ENCODE measurements at places on chromosomes 1 and 21.

DNA sequence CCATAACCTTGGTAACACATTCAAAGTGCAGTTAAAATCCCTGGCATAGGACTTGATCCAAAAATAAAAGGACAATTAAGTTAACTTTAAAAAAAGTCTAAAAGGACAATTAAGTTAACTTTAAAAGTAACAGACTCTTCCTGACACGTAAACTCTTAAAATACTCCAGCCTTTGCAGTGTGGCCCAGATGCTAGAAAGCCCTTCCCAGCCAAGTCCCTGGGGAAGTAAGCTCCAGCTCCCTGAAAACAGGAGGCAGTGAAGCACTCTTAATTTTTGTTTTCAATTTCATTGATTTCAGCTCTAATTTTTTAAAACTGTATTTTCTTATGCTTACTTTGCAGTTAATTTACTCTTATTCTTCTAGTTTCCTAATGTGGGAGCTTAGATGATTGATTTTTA, 5.1 kb upstream of the AIM2 start:
- DNase-seq = no peak

DNA sequence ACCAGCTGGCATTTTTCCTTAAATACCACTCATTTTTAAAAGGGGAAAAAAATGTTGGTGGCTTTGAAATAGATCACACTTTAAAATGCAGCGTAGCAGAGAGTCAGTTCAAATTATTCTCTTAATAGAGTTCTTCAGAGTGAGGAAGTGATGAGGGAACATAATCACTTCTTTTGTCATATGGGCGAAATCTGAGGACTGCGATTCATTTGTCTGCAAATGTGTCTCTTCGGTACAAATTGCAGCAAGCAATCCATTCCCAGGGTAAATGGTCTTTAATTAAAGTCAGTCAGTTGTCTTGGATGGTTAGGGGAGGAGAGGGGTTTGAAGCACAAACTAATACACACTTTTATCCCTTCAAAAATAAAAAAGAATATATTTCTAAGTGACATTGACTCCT, 86.0 kb upstream of the SELENON start:
- DNase-seq = no peak

DNA sequence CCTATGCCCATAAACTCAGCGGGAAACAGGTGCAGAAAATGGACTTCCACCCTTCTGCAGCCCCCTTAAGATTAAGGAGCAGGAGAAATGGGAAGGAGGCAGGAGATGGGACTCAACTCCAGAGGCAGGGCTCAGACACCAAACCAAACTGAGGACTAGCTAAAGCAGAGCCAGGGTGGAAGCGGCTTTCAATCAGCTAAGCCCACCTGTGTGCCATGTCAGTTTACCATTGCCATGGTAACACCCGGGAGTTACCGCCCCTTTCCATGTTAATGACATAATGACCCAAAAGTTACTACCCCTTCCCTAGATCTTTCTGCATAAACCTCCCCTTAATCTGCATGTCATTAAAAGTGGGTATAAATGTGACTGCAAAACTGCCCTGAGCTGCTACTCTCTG, 653.5 kb downstream of the PTPRU start:
- peak; percentile 56 for DNase-seq

DNA sequence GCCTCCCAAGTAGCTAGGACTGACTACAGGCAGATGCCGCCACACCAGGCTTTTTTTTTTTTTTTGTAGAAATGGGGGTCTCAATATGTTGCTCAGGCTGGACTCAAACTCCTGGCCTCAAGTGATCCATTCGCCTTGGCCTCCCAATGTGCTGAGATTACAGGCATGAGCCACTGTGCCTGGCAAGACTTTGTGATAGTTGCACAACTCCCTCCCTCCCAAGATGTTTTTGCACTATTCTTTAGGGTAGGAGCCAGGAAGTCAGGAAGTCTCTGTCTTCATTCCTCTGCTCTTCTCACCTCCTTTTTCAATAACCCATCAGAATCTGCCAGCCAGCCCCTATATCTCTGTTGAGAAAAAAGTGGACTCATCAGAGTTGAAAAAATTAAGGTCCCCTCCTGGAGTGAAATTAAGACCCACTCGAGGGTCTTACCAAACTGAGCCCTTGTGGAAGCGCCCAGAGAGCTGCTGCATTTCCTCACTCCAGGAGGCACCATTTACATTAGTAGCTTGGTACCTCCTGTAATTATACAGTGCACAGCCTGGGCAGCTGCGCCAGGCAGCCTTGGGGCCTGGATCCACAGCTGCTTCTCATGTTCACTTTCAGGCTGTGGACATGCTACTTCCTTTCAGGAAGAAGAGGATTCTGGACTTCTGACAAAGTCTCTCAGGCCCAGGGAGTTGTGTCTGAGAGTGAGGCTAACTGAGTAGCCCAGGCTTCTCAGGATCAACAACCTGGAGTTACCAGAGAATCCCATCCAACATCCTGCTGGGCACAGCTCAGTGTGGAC, 24.0 kb downstream of the TCEA3 start:
- DNase-seq = no peak

DNA sequence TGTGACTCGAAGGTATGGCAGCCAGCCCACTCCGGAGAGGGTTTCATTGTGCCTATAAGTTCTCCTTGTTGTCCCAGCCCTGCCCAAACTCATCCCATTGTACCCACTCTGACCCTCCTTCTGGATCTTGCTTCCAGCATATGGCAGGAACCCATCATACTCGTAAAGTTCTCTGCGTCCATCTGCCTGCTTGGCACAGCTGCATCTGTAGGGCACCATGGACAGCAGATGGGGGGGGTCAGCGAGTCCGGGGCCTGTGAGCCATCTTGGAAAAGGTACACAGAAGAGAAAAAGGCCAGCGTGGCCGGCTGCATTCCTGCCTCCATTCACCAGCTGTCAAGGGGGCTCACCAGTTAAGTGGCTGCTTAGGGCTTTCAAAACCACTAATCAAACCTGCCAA, 94.9 kb upstream of the IGSF21 start:
- DNase-seq = no peak

- DNase-seq = no peak
Measured at GRCh38 chr1:84450910-84451309, 28.2 kb upstream of the RPF1 start.

DNA sequence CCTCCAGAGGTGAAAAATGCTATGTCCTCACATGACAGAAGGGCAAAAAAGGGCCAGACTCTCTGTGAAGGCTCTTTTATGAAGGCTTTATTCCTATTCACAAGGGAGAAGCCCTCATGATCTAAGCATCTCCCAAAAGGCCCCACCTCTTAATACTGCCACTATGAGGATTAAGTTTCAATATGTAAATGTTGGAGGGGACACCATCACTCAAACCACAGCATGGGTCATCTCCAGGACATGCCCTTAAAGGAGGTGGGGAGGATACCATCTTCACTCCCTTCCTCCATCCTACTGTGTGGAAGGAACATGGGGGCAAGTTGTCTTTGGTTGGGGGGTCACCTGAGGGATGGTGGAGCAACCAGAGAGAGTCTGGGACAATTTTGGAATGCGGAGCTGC, 170.1 kb downstream of the TRIM33 start:
- no peak for DNase-seq

DNA sequence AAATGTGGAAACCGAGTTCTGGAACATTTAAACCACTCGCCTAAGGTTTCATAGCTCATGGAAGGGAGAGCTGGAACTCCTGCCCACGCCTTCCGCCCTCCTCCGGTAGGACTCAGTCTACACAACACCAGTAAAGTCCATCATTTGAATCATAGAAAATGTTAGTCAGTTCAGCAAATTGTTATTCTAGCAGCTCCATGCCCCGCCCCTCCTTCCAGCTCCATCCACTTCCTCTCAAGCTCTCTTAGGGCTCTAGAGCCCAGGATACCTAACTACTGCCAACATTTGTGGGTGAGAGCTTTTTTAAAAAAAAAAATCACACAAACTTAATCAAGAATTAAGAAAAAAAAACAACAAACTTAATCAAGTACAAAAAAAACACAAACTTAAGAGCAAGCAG, 121.8 kb downstream of the TBX15 start:
- no peak for DNase-seq

DNA sequence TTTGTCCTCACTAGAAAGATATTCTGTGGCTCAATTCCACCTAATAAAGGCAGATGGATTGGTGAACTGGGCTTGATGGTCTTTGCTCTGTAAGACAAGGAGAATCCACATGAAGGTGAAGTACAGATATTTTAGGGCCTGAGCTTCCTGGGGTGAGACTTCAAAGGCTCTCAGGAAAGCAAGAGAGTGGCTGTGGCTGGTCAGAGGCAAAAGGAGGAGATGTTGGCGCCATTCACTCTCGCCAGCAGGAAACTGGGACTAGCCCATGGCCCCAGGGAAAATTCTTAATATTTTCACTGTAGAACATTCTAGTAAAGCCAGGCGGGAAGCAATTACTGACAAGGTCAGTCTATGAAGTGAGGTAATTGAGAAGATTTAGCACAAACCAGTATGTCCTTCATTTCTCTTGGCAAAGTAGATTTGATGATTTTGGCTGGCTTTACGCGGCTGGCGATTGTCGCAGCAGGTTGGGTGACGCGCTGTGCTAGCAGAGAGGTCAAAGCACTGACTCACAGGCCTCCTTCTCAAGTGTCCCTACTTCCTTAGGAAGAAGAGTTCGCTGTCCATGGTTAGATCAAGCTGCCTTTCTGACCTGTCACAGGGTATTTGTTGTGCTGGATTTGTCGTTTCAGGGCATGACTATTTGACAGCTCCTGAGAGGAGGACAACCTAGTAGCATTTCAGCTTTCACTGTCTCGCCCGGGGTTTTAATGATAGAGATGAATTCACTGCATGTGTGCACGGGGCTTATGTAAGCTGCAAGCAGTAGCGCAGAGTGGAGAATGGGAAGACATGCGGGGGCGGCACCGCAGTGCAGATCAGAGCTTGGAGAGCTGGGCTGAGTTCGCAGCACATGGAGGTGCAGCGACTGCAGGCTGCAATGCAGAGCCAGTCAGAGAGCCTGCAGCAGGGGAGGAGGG, 32.7 kb downstream of the XCL1 start:
- peak; percentile 14 for DNase-seq

GRCh38 chr1:202013603-202014002, 3.2 kb downstream of the ELF3 start:
- DNase-seq = no peak

- no peak for DNase-seq
Measured at GRCh38 chr1:53172426-53173128, 24.0 kb upstream of the CPT2 start.

- no peak for DNase-seq
Measured at GRCh38 chr1:115274467-115274866, 63.6 kb downstream of the NGF start.

DNA sequence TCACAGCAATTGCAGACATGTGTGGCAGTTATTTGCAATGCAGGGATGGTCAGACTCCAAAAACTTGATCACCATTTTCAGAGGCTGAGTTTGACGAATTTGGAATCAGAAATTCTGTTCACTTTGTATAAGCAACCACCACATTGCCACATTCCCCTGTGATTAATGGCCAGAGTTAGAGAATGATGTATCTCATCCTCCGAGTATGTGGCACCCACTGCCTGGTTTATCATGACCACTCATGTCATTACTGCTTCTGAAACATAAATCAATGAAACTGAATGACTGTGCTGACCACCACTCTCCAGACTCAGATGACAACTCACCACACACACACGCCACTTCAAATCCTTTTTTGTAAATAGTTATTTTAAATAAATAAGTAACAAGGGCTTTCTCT, 66.6 kb upstream of the CACHD1 start:
- no peak for DNase-seq

DNA sequence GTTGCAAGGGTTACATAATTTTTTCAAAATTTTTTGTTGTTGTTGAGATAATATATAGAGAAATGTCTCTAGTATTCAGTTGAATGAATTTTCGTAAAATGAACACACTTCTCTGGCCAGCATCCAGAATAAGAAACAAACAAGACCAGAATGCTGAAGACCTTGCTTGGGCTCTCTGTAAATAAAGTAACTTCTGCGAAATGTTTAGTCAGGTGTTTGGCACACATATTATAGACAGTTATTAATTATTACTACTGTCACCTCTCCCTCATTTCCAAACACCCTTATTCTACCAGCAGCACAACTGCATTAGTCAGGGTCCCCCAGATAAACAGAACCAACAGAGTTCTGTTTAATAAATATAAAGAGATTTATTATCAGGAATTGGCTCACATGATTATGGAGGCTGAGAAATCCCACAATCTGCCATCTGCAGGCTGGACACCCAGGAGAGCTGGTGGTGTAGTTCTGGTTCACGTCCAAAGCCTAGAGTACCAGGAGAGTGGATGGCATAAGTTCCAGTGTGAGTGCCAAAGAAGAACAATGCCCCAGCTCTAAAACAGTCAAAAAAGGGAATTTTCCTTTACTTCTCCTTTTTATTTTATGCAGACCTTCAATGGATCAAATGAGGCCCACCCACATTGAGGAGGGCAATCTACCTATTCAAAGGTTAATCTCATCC, 44.1 kb upstream of the KCND3 start:
- no peak for DNase-seq

DNA sequence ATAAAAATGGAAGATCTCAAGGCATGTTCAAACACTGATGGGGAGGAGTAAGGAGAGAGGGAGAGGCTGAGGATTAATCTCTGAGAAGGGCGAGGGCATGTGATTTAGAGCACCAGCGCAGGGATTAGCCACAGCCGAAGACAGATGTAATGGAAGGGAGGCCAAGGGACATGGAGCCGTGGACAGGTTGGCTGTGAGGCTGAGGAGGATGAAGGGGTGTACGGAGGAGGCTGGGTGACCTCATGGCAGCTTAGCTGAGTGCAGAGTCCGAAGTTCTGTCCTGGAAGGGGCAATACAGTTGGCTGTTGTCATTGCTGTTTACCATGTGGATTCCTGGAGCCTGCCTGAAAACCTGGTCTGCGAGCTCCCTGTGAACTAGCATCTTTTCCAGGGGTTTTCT, 342.8 kb downstream of the RPS6KC1 start:
- no peak for DNase-seq
